ENCODE measurements at places on chromosomes 12 and 14.

DNA sequence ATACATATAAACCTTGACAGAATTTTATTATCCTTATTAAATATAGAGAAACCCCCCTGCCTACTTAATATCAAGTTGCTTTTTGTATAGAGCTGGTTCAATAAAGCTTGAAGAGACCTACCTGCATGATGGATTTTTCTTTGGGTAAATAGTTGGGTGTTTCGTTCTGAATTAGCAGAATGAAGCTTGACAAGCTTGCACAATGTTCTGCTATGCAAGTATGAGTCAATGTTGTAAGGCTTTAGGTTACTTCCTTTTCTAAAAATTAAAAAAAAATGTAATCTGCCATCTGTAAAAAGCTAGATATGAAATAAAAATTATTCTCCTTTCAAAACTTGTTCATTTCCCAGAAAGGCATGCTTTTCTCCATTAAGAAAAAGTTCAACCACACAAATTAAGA, 1662.6 kb upstream of the SEL1L start:
- DNase-seq, result no peak

- DNase-seq, result no peak
Measured at GRCh38 chr12:102009796-102010195, 52.0 kb downstream of the WASHC3 start.

GRCh38 chr14:87785897-87786296, 207.1 kb downstream of the GALC start:
- DNase-seq, result no peak

DNA sequence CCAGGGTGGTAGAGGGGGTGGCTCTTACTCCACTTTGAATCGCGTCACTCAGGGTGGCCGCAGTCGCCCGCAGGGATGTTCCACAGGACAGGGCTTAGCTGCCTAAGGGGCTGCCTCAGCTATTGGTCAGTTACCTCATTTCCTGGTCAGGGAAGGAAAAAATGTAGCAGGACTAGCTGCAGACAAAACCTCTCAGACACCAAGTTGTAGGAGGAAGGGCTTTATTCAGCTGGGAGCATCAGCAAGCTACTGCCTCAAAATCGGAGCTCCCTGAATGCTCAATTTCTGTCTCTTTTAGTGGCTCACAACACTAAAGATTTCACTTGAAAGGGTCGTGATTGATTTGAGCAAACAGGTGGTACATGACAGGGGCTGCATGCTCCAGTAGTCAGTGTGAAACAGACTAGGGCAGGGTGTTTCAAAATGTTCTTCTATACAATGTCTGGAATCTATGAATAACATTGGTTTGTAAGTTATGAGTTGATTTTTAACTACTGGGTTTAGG, 6.4 kb upstream of the CLEC6A start:
- DNase-seq, result no peak

- no peak for DNase-seq
Measured at GRCh38 chr12:50545213-50545612, 40.4 kb downstream of the DIP2B start.

- no peak for DNase-seq
Measured at GRCh38 chr12:114769634-114770033, 85.7 kb upstream of the TBX3 start.
